CD4-positive, alpha-beta memory T cell (primary cell): ENCODE measurements at places on chromosomes 2 and 18. TPM values are rescaled to one million over a fixed set of nuclear protein-coding genes. Genes with fewer than 3 reads are reported as not detected.
A peak's percentile ranks its signal among the peaks of the same experiment; 100 is the strongest.

The SUCLG1 gene
- 46.6 TPM for total RNA-seq

The FER1L5 gene
- total RNA-seq: not detected

The OXER1 gene
- not detected for total RNA-seq

The ST8SIA5 gene
- not detected for total RNA-seq

The PROKR1 gene
- not detected for total RNA-seq

The LIMS2 gene
- total RNA-seq: 9.0 TPM

The SPEG gene
- total RNA-seq: 8.8 TPM

DNA sequence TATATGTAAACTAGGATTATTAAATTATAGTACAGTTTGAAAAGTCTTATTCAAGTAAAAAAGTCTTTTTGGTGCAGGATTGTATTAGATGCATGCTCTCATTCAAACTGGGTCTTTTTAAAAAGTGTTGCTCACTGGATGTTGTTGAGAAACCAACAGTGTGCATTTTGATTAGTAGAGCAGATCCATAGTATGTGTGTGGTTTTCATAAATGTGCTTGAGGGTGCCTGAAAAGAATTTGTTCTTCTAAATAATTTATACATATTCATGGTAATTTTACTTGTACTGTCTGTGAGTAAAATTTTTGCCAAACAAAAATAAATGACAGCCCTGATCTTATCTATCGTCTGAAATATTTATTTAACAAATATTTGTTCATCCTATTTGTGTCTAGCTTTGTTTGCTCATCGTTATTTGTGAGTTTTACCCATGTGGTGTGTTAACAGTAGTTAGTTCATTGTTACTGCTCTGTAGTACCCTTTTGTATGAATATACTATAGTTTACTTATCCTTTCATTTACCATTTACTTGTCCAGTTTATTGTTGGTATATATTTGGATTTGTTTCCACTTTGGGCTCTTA is 50.4 kb downstream of the PTPN4 start:
- no peak for DNase-seq
- no peaks in the 10 kb centered on the region for H3K4me1 ChIP-seq
- H3K27ac ChIP-seq: no peak overlapping the region
- no peaks in the 10 kb centered on the region for H3K27me3 ChIP-seq

DNA sequence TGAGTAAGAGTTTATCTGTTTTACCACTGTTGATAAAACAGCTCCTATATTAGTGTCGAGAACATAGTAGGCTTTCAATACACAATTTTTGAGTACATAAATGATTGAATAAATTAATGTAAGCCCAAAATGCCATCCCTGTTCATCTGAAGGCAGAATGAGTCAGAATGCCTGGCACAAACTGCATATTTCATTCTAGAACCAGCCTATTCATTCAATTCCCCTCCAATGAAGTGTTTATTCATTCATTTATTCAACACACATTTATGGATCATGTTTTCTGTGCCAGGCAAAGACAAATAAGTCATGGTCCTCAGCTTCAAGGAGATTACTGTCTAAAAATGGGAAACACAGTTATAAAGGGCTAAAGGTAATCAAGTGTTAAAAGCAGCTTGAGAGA is 22.8 kb upstream of the LCLAT1 start:
- DNase-seq: no peak
- H3K27me3 ChIP-seq: no peaks in the 10 kb centered on the region
- H3K4me1 ChIP-seq: peaks cover 33% of the 10 kb centered on the region

- no peaks in the 10 kb centered on the region for H3K27me3 ChIP-seq
- H3K36me3 ChIP-seq: no peaks in the 10 kb centered on the region
- no peak for DNase-seq
- H3K4me3 ChIP-seq: no peak overlapping the region
These were observed 728.5 kb upstream of the SLC8A1 start for GRCh38 chr2:41180387-41180786.

- DNase-seq: no peak
- no peaks in the 10 kb centered on the region for H3K27me3 ChIP-seq
- peaks cover 63% of the 10 kb centered on the region for H3K4me1 ChIP-seq
- no peak overlapping the region for H3K4me3 ChIP-seq
- peaks cover 6% of the 10 kb centered on the region for H3K36me3 ChIP-seq
These were observed 43.6 kb downstream of the ODC1 start for GRCh38 chr2:10404324-10405143.

GRCh38 chr18:33923980-33924379 is 300.7 kb downstream of the NOL4 start:
- no peaks in the 10 kb centered on the region for H3K27me3 ChIP-seq
- H3K4me1 ChIP-seq: no peaks in the 10 kb centered on the region
- no peaks in the 10 kb centered on the region for H3K36me3 ChIP-seq
- no peak overlapping the region for H3K27ac ChIP-seq
- no peak overlapping the region for H3K4me3 ChIP-seq
- DNase-seq: no peak

DNA sequence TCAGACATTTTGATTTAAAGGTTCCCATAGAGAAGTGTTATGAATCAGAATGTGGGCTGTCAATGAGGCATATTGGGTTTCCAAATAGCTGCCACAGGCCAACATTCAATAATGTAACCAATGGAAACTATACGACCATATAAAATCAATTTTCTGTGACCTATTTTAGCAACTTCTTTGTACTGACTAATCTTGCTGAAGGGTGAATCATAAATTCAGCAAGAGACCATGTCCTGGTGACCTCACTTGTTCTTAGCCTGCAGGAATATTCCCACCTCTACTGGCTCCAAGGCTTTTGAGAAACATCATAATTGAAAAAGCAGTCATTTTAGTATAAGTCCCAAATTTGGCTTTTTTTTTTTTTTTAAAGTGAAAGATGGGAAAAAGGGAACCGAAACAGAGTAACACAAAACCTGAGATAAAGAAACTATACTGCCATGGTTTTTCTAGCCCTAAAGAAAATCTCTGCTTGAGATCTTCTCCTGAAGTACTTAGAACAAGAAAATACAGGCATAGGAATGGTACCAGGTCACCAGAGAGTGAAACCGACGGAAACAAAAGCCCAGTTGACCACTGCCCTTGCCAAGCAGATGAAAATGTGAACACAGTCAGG is 32.1 kb downstream of the PLEKHM3 start:
- H3K4me3 ChIP-seq: no peak overlapping the region
- H3K36me3 ChIP-seq: no peaks in the 10 kb centered on the region
- H3K27me3 ChIP-seq: no peaks in the 10 kb centered on the region
- H3K4me1 ChIP-seq: no peaks in the 10 kb centered on the region
- no peak overlapping the region for H3K27ac ChIP-seq

- H3K4me3 ChIP-seq: no peak overlapping the region
- no peaks in the 10 kb centered on the region for H3K27me3 ChIP-seq
- no peak overlapping the region for H3K27ac ChIP-seq
- no peak for DNase-seq
These were observed 173.3 kb upstream of the ZFP36L2 start for GRCh38 chr2:43399515-43400264.

- H3K27ac ChIP-seq: no peak within 1 kb of the TSS
- H3K4me1 ChIP-seq: peaks cover 18% of the 10 kb centered on the region
- peak; percentile 15 for DNase-seq
- H3K36me3 ChIP-seq: no peaks in the 10 kb centered on the region
These were observed at the start of gene TMEM163 for GRCh38 chr2:134718817-134719814. Gene TMEM163 (minus strand): TSS chr2:134719000.

DNA sequence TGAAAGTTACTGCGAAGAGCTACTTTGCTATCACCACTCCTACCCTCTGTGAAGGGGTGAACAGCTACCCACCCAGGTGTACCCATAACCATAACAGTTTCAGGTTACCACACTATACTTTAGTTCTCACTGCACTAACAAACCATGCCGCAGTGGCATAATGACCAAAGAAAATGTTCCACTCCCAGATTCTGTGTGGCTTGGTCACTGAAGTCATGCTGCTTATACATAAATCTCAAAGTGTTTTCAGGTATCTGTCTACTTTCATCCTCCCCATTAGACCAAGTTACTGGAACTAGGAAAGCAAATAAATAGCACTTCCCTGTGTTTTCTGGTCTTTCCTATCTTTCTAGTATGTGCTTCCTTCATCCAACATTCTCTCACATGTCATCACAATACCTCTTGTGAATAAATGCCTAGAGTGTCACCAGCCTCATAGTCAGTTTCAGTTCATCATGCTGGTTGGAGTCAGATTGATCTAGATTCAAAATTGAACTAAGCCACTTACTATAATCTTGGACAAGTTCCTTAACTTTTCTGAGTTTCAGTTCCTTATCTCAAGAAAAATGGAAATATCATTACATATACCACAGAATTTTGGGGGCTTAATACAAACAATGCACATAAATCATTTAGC is 293.6 kb downstream of the FSIP2 start:
- H3K4me1 ChIP-seq: no peaks in the 10 kb centered on the region
- DNase-seq: no peak
- no peaks in the 10 kb centered on the region for H3K36me3 ChIP-seq
- no peak overlapping the region for H3K27ac ChIP-seq
- H3K4me3 ChIP-seq: no peak overlapping the region

DNA sequence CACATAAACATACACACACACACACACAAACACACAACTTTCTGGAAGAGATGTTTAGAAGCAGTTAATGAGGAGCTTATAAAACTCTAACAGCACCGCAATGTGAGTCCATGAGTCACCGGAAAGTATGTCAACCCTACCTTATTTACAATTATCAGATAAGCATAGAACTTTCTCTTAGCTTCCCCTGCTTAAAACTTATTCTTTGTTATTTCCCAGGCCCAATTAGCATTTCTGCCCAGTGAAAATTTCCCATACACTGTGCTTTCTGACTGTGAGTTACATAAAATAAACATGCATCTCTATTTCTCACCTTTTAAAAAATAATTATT is 737.6 kb downstream of the LRP1B start:
- no peaks in the 10 kb centered on the region for H3K4me1 ChIP-seq
- no peaks in the 10 kb centered on the region for H3K27me3 ChIP-seq
- H3K36me3 ChIP-seq: no peaks in the 10 kb centered on the region
- no peak for DNase-seq
- no peak overlapping the region for H3K4me3 ChIP-seq
- no peak overlapping the region for H3K27ac ChIP-seq

DNA sequence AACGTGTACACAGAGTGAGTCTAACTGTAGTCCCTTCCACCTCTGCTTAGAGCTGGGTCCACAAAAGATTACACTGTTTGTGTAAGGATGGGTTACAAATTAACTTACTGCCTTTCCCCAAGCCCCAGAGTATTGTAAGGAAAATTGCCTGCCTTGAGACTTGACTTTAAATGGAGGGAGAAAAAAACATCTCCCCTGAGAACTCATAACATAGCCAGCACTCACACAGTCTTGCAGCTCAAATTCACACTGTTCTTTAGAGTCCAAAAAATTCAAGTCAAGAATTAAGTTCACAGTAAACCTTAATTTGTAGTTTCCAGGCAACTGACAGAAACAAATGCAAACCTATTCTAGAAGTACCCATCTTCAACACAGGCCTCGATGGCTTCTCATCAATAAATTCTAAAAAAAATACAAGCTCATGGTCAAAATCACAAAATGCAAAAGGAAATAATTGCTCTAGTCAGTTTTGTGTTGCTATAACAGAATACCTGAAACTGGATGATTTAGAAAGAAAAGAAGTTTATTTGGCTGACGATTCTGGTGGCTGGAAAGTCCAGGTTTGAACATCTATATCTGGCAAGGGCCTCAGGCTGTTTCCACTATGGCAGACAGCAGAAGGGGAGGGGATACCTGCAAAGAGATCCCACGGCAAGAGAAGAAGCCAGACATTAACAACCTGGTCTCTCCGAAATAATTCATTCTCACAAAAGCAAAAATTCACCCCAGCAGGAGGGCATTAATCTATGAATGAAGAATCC is 34.6 kb upstream of the TMEM17 start:
- H3K27ac ChIP-seq: no peak overlapping the region
- H3K4me1 ChIP-seq: no peaks in the 10 kb centered on the region
- no peaks in the 10 kb centered on the region for H3K27me3 ChIP-seq
- no peaks in the 10 kb centered on the region for H3K36me3 ChIP-seq
- no peak overlapping the region for H3K4me3 ChIP-seq
- DNase-seq: no peak
